ENCODE measurements at places on chromosomes 1 and 21. TPM values are rescaled to one million over a fixed set of nuclear protein-coding genes. Genes with fewer than 3 reads are reported as not detected.

The KIF21B gene
- total RNA-seq: 175 TPM

The IFI44L gene
- total RNA-seq: 430 TPM

The CR1L gene
- total RNA-seq: not detected

GRCh38 chr1:39569034-39569433 lies 7.6 kb downstream of the PABPC4 start:
- peaks cover 40% of the 10 kb centered on the region for H3K4me1 ChIP-seq
- H3K4me3 ChIP-seq: no peak overlapping the region
- H3K27ac ChIP-seq: no peak overlapping the region
- DNase-seq: no peak
- no peaks in the 10 kb centered on the region for H3K27me3 ChIP-seq
- peaks cover 86% of the 10 kb centered on the region for H3K36me3 ChIP-seq

- no peaks in the 10 kb centered on the region for H3K36me3 ChIP-seq
- no peak for DNase-seq
- no peaks in the 10 kb centered on the region for H3K4me1 ChIP-seq
- H3K27me3 ChIP-seq: peaks cover 19% of the 10 kb centered on the region
Measured at GRCh38 chr1:190478149-190479049, 735 bp upstream of the BRINP3 start.

DNA sequence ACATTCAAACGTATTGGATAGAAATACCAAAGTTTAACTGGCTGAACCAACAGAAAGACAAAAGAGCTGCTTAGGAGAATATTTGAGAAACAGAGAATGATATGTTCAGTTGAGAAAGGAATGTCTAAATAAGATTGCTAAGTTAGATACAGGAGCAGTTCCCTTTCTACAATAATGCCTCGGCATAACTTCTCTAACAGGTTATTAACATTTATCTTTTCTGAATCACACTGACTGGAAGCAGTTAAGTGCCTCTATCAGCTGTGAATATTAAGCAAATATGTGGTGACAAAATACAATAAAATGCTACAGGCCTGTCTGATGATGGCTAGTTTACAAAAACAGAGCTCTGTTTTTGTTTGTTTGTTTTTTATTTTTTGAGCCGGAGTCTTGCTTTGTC lies 121.9 kb downstream of the KCNK1 start:
- peaks cover 6% of the 10 kb centered on the region for H3K27me3 ChIP-seq
- no peaks in the 10 kb centered on the region for H3K4me1 ChIP-seq
- no peak overlapping the region for H3K4me3 ChIP-seq
- H3K36me3 ChIP-seq: no peaks in the 10 kb centered on the region
- no peak for DNase-seq
- no peak overlapping the region for H3K27ac ChIP-seq

GRCh38 chr1:218397752-218398339 lies 52.7 kb downstream of the TGFB2 start:
- no peak for DNase-seq
- peaks cover 1% of the 10 kb centered on the region for H3K27me3 ChIP-seq
- H3K4me3 ChIP-seq: no peak overlapping the region
- no peaks in the 10 kb centered on the region for H3K4me1 ChIP-seq

DNA sequence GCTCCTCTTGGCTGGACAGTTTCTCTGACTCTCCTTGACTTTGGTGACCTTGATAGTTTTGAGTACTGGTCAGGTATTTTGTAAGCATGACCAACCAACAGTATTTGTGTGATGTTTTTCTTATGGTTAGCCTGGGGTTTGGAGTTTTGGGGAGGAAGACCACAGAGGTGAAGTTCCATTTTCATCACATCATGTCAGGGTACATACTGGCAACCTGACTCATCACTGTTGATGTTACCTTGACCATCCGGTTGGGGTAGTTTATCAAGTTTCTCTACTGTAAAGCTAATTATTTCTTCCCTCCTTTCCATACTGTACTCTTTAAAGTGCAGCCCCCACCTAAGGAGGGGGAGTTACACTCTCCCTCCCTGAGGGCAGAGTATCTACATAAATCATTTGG lies 13.4 kb downstream of the OSCP1 start:
- no peak overlapping the region for H3K4me3 ChIP-seq
- H3K27me3 ChIP-seq: peaks cover 9% of the 10 kb centered on the region
- H3K27ac ChIP-seq: no peak overlapping the region
- DNase-seq: no peak

GRCh38 chr1:86345042-86345441 lies 51.1 kb downstream of the ODF2L start:
- no peak overlapping the region for H3K27ac ChIP-seq
- DNase-seq: no peak
- no peaks in the 10 kb centered on the region for H3K36me3 ChIP-seq
- no peaks in the 10 kb centered on the region for H3K27me3 ChIP-seq
- H3K4me3 ChIP-seq: no peak overlapping the region
- H3K4me1 ChIP-seq: no peaks in the 10 kb centered on the region

DNA sequence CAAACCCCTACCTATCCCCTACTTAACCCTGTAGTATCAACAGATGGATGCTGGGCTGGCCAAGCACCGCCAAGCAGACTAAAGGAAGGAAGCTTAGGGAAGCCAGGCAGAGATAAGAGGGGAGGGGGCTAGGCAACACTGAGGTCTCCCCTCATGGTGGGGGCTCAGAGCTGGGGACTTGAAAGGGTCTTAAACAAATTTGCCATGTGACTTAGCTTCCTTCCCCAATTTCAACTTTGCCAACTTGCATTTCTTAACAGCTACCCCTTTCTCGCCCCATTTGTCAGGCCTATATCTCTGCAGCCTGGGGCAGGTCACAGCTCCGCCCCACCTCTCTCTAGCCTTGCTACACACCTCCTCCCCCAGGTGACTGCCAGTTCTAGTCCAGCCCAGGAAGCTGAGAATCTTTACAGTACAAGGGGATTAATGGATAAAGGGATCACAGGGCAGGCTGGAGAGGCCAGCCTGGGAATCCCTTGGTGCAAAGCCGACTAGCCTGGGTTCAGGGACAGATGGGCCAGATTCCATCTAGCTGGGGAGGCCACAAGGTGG lies 3.4 kb downstream of the KIF21B start:
- H3K27ac ChIP-seq: peak overlapping the region; percentile 99
- DNase-seq: peak; percentile 67
- peaks cover 61% of the 10 kb centered on the region for H3K36me3 ChIP-seq
- peaks cover 74% of the 10 kb centered on the region for H3K4me1 ChIP-seq
- H3K27me3 ChIP-seq: no peaks in the 10 kb centered on the region
- peak overlapping the region; percentile 96 for H3K4me3 ChIP-seq

DNA sequence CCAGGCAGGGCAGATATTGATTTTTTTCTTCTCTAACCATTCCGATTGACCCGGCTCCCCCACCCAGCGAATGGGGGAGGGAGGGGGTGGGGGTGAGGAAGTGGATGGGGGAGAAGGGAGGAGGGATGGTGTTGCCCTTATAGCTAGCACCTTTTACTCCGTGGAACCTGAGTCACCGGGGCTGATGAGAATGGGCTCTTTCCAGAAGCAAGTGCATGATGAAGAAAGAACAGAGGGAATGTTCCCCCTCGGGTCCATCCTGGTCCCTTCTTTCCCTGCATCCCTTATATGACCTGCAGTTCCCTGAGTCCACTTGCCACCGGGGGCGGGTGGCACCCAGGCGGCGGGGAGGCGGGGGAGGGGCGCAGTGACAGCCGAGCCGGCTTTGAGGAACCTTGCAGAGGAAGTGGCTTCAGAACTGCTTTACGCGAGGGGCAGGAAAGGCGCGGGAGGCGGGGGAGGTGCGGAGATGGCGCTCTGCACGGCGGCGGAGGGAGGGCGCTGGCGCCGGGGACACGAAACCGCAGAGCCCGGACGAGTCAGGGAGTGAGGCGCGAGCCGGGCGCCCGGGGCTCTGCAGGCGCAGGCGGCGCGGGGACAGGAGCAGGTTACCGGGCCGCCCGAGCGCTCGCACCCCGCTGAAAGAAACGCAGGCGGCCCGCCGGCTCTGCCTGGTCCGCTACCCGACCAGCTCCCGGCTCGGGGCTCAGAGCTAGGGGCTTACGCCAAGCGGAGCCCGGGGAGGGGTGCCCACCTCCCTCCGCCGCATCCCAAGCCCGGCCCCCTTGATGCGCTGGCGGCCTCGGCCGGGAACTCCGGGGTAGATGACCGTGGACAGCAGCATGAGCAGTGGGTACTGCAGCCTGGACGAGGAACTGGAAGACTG lies 49.7 kb downstream of the RASSF5 start:
- peaks cover 68% of the 10 kb centered on the region for H3K4me1 ChIP-seq
- H3K36me3 ChIP-seq: peaks cover 46% of the 10 kb centered on the region
- peak overlapping the region; percentile 94 for H3K27ac ChIP-seq

- no peak overlapping the region for H3K4me3 ChIP-seq
- no peak overlapping the region for H3K27ac ChIP-seq
- no peaks in the 10 kb centered on the region for H3K36me3 ChIP-seq
- H3K4me1 ChIP-seq: no peaks in the 10 kb centered on the region
- H3K27me3 ChIP-seq: peaks cover 2% of the 10 kb centered on the region
- peak; percentile 16 for DNase-seq
Measured at GRCh38 chr21:37700641-37701202, 215.5 kb downstream of the KCNJ6 start.
